ENCODE measurements at places on chromosomes 2 and 18. TPM values are rescaled to one million over a fixed set of nuclear protein-coding genes. Genes with fewer than 3 reads are reported as not detected.

The CD207 gene
- total RNA-seq, result not detected

The CTNNA2 gene
- total RNA-seq, result not detected

The TSPYL6 gene
- not detected for total RNA-seq

The RBM44 gene
- total RNA-seq, result 0.06 TPM

The FLACC1 gene
- 2.0 TPM for total RNA-seq

The RALBP1 gene
- total RNA-seq, result 47.2 TPM

The C2orf81 gene
- 4.9 TPM for total RNA-seq

The NLRC4 gene
- total RNA-seq, result not detected

The TUBA4B gene
- not detected for total RNA-seq

The RBFA gene
- 18.0 TPM for total RNA-seq

The IL1RN gene
- not detected for total RNA-seq

The C2orf78 gene
- total RNA-seq, result not detected

The TTC31 gene
- 18.9 TPM for total RNA-seq

The GDF7 gene
- not detected for total RNA-seq

The NCKAP5 gene
- not detected for total RNA-seq

The GCKR gene
- total RNA-seq, result 0.44 TPM

The ASTL gene
- not detected for total RNA-seq

The CPLX4 gene
- not detected for total RNA-seq

The C2orf76 gene
- 9.4 TPM for total RNA-seq

The EDAR gene
- total RNA-seq, result not detected

The HOXD13 gene
- not detected for total RNA-seq

The DSG4 gene
- not detected for total RNA-seq

All from cardiac ventricle fibroblast (primary cell).